Hepatic stellate cell (primary cell): ENCODE measurements at places on chromosomes 12 and 14.

GRCh38 chr12:15088105-15088504 lies 115.3 kb downstream of the PDE6H start:
- no peak for DNase-seq

DNA sequence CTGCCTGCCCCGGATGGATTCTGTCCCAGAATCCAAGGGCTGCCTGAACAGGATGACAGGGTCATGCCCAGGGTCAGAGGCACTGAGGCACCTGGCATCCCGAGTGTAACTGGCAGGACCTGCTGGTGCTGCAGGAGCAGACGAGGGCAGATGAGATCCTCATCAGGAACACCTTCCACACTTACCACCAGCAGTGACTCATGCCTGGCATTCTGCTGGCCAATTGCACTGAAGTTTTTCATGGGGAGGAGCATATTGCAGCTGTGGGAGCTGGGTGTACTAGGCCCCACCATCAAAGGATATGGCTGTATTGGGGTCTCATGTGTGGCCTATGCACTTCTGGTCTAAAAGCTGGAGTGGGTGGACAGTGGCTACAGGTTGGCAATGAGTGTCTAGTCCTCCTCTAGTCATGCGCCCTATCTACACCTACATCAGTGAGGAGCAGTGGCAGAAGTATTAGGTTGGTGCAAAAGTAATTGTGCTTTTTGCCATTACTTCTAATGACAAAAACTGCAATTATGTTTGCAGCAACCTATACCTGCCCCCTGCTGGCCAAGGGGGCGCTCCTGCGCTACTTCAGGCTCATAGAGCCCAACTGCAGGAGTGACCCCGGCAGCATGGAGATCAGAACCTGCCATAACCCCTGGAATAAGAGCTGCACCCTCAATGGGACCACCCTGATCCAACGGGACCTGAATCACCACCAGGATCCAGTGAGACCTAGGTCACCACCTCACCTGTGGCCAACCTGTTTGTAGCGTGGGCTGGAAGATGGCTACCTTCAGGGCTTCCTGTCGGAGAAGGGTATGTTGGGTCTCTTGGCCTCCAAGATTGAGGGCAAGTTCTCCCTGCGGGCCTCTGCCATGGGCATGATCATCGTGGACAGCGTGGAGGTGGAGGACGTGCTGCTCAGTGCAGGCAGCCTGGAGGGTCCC lies 8.0 kb upstream of the C12orf42 start:
- DNase-seq, result no peak

DNA sequence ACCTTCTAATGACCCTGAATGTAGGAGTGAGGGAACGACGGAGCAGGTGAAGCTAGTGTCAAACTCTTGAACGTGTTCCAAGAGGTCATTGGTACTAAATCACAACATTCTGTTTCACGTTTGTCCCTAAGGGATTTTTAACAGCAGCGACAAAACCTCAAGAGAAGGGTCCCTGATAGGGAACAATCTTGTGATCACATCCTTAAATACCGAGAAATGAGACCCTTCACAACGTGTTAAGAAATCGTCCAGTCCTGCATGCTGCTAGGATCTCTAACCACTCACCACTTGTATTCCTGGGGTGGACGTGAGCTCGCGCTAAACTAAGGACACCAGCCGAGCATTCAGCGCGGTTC lies 134.1 kb upstream of the KRAS start:
- DNase-seq, result no peak

DNA sequence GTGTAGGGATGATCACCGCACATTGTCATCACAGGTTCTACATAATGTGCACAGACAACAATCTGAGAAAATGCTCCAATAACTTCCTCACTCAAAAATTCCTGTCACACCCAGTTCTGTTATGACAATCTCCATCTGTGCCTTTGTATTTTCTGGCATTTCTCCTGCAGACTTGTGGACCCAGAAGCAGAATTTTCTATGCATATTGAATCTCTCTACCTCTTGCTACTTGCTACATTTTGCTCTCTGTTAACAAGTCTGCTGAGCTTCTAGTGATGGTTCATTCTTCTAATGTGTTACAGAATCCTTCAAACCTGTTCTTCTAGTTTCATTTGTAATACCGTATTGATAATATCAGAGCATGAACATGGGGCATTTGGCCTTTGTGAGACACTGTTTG lies 127.8 kb upstream of the PTPRQ start:
- DNase-seq, result no peak

DNA sequence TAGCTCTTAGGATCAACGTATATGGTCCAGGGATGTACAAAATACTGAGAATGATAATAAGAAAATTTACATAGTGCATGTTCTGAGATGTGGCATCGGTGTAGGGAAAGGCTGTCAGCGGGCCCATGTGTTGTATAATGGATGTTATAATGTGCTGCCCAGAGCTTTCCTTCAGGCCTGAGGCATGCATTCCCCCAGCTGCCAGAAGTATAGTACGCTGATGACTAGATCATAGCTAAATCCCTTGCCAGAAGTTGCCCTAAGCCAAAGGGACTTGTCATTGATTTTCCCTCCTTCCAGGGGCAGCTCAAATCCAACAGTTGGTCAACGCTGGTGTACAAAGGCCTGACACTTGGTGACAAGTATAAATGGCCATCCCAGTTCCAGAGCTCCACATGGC lies 6.5 kb upstream of the OR11G2 start:
- DNase-seq, result no peak

DNA sequence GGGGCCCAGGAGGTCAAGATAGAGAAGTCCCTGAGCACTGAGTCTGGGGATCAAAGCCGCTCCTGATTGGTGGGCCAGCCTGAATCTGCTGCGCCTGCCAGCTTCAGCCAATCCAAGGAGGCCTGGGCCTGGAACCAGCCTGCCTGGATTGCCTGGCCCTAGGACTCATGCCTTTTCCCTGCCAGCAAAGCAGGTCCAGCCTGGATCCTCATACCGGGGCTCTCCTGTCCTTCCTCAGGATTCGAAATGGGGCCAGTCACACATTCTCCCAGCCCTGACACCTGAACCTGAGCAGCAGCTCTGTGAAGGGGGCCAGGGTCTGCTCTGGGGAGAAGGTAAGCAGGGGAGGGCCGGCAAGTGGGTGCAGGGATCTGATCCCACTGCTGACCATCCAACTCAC lies 81.9 kb downstream of the NINJ2 start:
- DNase-seq, result no peak

DNA sequence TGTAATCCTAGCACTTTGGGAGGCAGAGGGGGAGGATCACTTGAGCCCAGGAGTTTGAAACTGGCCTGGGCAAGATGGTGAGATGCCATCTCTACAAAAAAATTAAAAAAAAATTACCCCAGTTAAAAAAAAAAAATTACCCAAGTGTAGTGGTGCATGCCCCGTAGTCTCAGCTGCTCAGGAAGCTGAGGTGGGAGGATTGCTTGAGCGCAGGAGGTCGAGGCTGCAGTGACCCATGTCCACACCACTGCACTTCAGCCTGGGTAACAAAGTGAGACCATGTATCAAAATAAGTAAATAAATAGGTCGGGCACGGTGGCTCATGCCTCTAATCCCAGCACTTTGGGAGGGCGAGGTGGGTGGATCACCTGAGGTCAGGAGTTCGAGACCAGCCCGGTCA lies 128.8 kb downstream of the VRK1 start:
- DNase-seq, result no peak

- no peak for DNase-seq
Observed at GRCh38 chr12:112239881-112240280, 114.5 kb downstream of the TRAFD1 start.

DNA sequence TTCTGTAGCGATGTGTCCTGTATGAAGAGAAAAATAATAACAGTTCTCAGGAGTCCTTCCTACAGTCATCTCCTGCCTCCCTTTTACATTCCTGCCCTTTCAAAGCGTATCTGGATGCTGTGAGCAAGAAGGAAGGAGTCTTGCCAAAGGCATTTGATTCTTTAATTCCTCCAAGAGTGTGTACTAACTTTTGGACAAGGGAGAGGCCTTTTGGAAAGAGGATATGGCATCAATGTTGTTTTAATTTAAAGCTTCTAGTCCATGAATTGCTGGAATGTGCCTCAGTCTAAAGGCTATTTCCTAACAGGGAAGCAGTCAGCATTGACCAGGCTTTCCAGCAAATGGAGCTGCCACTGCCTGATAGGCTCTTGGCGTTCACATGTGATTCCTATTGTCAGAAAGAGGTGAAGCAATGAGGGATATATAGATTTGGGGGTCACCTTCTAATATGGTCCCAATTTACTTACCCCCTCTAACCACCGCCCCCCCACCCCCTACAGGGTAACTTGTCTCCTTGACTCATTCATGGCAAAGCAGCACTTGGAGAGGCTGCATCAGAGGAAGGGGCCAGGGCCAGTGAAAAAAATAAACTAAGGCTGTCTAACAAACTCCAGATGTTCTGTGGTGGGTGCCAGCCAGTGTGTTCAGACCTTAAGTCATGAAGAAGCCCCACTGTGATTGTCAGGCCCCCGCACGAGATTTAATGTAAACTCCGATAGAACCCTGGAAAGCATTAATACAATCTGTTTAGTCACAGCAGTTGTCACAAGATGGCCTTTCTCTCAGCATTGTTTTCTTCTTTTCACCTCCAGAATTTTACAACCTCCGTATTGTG lies 220.3 kb downstream of the FBXL14 start:
- no peak for DNase-seq

DNA sequence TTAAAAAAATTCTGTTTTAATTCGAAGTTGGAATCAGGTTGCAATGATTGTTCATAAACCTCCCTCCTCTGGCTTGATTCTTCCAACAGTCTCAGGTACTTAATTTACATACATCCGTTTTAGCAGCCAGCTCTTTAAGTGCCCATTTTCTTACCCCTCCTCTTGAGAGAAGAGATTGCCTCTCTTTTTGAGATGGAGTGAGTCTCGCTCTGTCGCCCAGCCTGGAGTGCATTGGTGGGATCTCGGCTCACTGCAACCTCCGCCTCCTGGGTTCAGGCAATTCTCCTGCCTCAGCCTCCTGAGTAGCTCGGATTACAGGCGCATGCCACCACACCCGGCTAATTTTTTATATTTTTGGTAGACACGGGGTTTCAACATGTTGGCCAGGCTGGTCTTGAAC lies 146.4 kb upstream of the AMIGO2 start:
- DNase-seq, result no peak

DNA sequence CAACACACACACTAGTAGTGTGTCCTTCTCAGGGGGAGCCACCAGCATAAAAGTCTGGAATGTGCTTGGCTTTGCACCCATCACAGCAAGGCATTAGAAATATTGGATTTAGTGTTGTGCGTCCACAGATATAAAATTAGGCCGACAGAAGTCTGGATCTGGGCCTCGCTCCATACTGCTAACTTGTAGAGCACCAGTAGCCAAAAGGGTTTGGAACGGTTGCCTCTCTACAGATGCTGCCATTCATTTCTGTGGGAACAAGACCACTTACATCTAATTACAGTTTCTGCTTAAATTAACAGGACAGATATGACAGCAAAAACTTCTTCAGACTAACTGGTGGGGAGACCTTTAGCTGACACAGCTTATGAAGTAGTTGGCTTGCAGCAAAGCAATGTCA lies 94.2 kb downstream of the EXOC5 start:
- DNase-seq, result no peak

GRCh38 chr12:110001596-110001995 lies 2.4 kb downstream of the ANKRD13A start:
- DNase-seq, result peak; percentile 76

DNA sequence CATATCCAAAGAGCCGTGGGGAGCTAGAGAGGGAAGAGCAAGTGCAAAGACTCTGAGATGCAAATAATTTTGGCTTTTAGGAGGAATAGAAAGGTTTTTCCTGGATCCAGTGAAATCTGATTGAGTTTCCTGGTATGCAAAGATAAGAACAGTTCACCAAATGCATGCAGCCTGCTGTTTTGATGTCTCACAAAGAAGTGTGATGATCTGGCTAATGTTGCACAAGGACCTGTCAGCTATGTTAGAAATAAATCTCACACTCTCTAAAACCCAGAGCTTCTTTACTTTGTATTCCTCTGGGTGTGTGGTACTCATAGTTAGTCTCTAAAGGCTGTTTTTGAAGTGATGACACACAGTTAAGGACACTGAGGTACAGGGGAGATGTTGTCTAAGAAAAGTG lies 321.4 kb downstream of the AACS start:
- no peak for DNase-seq

DNA sequence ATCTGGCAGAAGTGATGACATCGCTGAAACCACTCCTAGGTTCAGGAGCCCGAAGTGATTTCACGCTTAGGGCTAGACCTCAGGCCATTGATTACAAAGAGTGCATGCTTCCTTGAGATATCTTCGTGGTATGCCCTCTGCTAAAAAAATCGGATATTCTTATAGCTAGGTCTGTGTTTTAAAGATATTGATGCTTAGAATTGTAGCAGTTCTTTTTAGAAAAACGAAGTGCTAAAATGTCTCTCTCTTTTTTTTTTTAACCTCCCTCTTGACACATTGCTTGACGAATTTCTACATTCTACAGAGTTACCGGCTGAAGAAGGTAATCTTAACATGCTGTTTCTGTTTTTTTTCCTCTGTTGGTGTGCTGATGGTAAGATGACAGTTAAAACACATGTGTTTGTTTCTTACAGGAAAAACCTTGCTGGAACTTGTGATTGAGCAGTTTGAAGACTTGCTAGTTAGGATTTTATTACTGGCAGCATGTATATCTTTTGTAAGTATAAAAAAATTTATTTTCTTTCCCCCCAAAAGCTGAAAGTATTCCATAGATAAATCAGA lies 1.3 kb downstream of the ATP2A2 start:
- peak; percentile 24 for DNase-seq

GRCh38 chr12:66813137-66813892 lies 134.4 kb upstream of the GRIP1 start:
- DNase-seq, result no peak

GRCh38 chr12:107681836-107682820 lies 3.5 kb upstream of the PWP1 start:
- DNase-seq, result no peak

DNA sequence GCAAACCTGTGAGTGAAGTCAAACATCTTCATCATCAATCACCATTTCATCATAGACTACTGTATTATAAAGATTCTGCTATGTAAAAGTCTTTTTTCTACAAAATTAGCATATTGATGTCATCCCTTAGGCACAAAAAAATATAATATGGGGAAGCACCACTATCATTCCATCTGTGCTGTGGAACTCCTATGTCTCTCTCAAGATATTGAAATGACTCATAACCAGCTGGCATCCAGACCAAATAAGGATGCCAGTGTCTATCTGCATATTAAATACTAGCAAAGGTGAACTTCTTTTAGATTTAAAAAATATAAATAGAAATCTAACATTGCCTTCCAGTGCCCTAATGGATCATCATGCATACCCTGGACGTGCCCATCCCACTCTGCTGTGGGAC lies 17.9 kb upstream of the DCAF5 start:
- no peak for DNase-seq

- peak; percentile 24 for DNase-seq
Observed at GRCh38 chr14:23300687-23301223, 1.9 kb downstream of the PPP1R3E start.
